ENCODE measurements at places on chromosomes 13 and 19.

DNA sequence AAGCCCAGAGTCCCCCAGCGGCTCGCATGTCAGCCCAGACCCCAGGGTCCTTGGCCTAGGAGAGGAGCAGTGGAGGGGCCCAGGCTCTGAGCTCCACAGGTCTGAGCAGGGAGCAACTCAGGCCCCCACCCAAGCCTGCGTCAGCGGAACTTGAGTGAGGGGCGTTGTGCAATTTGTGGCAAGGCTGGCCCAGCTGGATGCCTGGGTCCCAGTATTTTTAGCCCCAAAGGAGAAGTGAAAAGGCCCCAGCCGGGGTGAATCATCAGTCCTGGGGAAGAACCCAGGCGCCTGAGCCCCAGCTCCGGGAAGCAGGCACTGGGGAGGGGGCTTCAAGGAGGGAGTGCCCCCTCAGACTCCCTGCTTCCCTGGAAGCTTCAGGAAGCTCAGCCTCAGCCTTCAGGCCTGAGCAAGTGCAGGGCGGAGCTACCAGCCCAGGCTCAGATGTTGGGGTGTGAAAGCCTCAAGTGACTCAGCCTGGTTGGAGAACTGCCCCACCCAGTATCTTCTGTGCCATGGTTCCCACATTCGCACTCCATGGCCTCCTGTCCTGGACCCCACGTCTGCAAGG is 7.2 kb downstream of the MED29 start:
- no peak for DNase-seq

DNA sequence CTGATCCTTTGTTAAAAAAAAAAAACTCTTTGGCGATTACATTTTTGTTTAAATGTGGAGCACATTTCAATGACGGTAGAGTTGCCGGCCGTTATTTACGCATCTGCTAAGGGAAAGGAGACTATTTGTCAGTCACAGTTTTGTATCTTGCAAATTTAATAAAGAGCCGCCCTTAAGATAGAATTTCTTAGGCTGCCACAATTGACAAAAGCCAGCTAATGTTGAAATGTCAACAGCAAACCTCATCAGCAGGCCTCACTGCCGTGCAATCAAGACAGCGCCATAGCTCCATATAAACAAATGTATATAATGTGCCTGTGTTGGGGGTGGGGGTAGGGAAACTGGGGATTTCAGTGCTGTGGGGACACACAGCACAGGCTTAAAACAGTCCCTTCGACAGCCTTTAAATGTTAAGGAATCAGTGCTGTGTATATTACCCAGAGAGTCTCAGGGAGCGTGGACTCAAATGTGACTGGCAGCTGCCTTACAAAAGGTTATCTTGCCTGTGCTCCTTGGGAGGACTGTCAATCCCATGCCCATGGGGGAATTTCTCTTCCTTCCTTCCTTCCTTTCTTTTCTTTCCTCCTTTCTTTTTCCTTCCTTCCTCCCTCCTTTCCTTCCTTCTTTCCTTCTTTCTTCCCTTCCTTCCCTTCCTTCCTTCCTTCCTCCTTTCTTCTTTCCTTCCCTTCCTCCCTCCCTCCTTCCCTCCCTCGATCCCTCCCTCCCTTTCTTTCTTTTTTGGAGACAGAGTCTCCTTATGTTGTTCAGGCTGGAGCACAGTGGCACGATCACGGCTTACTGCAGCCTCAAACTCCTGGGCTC is 108.0 kb downstream of the URI1 start:
- DNase-seq: no peak

- no peak for DNase-seq
Measured at GRCh38 chr19:3361384-3362216, 4.8 kb upstream of the NFIC start.

GRCh38 chr19:4429771-4430171 is 27.3 kb downstream of the CHAF1A start:
- no peak for DNase-seq

DNA sequence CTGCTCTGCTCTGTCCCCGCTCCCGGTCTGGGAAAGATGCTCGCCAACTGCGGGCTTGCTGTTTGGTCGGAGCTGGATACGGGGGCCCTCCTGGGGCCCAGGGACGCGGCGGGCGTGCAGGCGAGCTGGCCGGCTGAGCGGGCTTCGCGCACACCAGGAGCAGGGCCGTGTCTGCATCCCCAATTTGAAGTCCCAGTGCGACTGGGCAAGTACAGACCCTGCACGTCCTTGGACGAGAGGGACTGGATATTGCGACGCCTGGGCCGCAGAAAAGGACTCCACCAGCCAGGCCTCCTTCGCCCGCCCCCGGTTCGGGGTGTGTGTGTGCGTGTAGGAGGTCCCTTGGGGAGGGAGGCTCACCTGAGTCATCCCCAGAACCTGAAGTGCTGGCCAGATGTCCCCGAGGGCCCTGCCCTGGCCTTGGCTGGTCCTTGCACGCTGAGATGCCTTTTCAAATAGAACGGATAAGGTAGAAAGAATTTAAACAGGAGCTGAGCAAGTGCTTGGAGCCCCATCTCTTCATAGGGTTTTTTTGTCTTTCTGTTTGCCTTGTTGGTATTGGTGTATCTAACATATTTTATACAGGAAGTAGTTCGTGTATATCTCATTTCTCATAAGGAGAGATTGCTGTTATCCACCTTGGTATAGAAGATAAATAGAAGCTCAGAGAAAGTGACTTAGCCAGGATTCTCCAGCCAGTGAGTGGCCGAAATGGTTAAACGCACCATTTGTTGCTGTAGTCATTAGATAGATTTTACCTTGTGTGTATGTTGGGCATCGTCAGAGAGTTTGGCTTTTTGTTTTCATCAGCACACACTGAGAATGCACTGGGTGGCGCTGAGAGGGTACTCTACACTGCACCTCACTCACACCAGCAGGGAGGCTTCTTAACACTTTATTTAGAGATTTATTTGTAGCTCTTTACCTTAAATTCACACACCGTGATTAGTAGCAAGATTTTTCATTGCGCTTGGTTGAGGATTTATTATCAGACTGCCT is 1.1 kb downstream of the NAXD start:
- DNase-seq: peak; percentile 25

GRCh38 chr19:52703917-52704316 is 30.9 kb downstream of the ZNF611 start:
- no peak for DNase-seq

- no peak for DNase-seq
Measured at GRCh38 chr13:27374126-27374613, 50.2 kb upstream of the GTF3A start.

GRCh38 chr19:17209126-17210036 is 5.8 kb upstream of the USE1 start:
- DNase-seq: no peak

DNA sequence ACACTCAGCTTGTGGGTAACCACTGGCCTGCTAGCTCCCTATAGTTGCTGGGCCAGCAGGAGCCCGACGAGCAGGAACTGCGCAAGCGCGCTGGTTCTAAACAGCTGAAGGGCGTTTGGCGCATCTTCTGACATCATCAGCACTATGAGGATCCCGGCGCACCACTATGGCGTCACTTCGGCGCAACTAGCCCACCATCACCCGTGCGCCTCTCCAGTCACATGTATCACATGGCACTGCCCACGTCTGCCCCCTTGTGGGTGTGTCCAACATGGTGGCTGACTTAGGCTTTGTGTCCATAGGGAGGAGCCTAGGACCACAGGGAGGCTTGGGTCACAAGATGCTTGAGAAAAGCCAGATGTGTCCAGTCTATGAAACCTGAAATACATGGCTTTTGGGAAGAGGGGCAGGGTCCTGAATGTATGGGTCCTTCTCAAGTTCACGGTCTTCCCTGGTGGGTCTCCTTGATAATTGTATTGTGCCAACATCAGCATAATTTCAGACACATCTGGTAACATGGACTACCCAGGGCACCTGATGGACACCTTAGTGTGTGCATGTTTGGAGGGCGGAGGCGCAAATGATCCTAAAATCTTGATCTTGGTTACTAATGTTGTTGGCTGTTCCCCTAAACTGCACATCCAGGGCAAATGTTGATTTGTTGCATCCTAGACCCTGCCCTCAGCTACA is 18.0 kb downstream of the KLK4 start:
- no peak for DNase-seq

DNA sequence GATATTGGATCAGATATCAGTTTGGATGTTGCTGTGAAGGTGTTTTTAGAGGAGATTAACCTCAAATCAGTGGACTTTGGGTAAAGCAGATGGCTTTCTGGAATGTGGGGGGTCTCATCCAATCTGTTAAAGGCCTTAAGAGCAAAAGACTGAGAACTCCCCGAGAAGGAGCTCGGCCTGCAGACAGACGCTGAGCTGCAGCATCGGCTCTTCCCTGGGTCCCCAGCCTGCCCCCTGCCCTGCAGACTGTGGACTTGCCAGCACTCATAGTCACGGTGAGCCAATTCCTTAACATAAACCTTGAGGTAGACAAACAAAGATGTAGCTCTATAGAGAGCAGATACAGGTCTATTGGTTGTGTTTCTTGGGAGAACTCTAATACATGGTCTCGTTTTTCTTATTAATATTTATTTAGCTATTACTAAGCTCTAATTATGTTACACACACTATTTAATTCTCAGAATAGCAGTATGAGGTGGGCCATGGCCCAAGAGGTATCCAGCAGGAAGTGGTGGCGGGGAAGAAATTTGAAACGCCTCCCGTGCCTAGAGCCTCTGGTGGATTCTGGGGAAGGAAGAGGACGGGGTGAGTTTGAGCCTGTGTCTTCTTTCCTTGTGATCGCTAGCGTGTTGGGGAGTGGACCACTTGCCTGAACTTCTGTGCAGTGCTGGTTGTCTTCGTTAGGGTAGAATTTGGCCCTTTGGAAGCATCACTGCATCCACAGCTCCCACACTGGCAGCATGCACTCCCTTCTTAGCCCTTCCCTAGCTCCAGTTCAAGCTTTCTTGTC is 305.3 kb downstream of the TEX29 start:
- no peak for DNase-seq

DNA sequence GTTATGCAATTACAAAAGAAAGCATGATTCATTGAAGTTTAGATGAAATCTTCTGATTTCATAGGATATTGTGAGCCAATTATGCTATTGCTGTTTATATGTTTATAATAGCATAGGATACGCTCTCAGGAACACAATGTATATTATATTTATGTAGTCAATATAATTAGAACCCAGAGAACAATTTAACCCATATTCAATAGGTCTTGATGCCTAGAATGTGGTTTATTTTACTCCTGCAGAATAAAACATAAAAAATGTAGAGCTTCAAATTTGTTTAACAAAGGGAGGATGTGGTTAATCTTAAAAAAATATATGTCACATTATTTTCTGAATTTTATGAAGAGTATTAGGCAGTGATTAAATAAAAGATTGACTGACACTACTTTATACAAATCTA is 380.8 kb upstream of the SPRY2 start:
- DNase-seq: no peak

GRCh38 chr19:38733493-38734175 is 10.6 kb downstream of the CAPN12 start:
- no peak for DNase-seq

GRCh38 chr13:97810152-97810551 is 143.3 kb upstream of the IPO5 start:
- DNase-seq: no peak

GRCh38 chr13:87131611-87132010 is 539.6 kb upstream of the SLITRK5 start:
- DNase-seq: no peak

DNA sequence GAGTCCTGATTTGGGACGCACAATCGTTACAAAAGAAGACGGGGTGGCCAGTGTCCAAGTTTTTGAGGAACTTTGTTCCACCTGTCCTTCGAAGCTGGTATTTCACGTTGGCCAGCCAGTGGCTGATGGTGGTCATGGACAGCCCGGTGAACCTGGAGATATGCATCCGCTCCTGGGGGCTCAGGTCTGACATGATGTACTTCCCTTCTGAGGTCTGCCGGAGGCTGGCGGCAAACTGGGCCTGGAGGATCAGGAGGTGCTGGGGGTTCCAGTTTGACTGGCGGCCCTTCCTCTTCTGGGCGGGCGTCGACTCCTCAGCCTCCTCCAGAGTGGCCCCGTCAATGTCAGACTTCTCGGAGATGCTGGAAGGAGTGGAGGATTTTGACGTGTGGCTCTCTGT is 72.4 kb downstream of the TSHZ3 start:
- DNase-seq: no peak

DNA sequence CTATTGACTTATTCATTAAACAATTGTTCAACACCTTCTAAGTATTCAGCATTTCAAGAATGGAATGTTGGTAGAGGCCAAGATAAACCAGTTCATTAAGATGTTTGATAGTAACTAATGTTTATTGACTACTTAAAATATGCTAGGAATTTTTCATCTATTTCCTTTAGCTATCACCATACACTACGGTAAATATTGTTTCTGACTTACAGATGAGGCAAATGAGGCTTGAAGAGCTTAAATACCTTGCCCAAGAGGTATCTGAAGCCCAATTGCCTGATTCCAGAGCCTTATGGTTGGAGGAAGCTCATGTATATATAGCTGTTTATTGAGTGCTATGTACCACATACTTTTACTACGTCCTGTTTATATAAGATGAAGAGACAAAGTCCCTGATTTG is 286.2 kb downstream of the NDFIP2 start:
- no peak for DNase-seq

DNA sequence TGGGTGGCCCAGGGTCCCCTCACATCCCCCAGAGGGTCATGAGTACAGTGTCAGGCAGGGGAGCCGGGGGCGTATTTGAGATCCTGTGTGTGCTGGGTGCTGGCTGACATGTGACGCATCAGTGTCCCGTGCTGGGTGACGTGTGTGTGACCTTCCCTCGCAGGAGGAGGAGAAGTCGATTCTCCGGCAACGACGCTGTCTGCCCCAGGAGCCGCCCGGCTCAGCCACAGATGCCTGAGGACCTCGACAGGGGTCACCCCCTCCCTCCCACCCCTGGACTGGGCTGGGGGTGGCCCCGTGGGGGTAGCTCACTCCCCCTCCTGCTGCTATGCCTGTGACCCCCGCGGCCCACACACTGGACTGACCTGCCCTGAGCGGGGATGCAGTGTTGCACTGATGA is 25.8 kb downstream of the PNPLA6 start:
- no peak for DNase-seq

GRCh38 chr13:106475852-106476251 is 59.6 kb downstream of the EFNB2 start:
- DNase-seq: no peak

- DNase-seq: no peak
Measured at GRCh38 chr19:49890349-49891311, 6.1 kb downstream of the IL4I1 start.

DNA sequence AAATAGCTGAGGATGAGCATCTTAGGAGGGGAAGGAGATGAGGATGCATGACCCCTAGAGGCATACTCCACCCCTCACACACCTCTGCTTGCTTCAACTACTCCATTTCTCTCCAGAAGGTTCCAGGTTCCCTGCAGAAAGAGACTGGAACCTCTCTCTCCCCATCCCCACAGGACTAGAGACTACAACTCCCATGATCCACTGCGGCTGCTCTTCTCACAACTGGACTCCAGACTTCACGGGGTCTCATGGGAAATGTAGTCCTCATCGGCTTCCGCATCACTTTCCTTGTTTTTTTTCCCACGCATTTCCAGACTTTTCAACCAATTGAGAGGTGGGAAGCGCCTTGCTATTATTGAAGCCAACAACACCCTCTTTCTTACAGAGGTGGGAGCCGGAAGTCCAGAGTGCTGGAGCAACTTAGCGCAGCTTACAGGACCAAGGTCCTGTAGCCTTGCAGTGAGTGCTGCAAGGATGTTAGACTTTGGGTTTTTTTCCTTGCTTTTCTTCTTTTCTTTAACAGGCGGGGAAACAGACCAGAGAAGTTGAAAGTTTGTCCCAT is 13.9 kb upstream of the CACNG6 start:
- DNase-seq: peak; percentile 37

All from GM04503 (cell line).